Calu3 (cell line): ENCODE measurements at places on chromosomes 11 and 22. TPM values are rescaled to one million over a fixed set of nuclear protein-coding genes. Genes with fewer than 3 reads are reported as not detected.

GRCh38 chr11:120386774-120387371 lies 50.7 kb downstream of the ARHGEF12 start:
- DNase-seq, result no peak
- no peak overlapping the region for H3K27ac ChIP-seq
- H3K27me3 ChIP-seq, result no peaks in the 10 kb centered on the region
- no peak overlapping the region for H3K4me3 ChIP-seq
- H3K36me3 ChIP-seq, result no peaks in the 10 kb centered on the region

GRCh38 chr11:44229098-44229497 lies 80.8 kb downstream of the ALX4 start:
- H3K4me1 ChIP-seq, result no peaks in the 10 kb centered on the region
- DNase-seq, result no peak
- no peaks in the 10 kb centered on the region for H3K27me3 ChIP-seq
- H3K36me3 ChIP-seq, result peaks cover 6% of the 10 kb centered on the region
- no peak overlapping the region for H3K27ac ChIP-seq
- H3K4me3 ChIP-seq, result no peak overlapping the region

- no peak overlapping the region for H3K4me3 ChIP-seq
- H3K36me3 ChIP-seq, result peaks cover 5% of the 10 kb centered on the region
- peaks cover 22% of the 10 kb centered on the region for H3K27me3 ChIP-seq
- H3K4me1 ChIP-seq, result no peaks in the 10 kb centered on the region
- no peak for DNase-seq
Measured at GRCh38 chr11:65947133-65947532, 1.9 kb downstream of the TSGA10IP start.

The KLHL22 gene
- total RNA-seq, result 26.5 and 28.1 TPM in 2 replicates

The PTGDR2 gene
- total RNA-seq, result 0.29 and 0.31 TPM in 2 replicates
